Stimulated activated CD8-positive, alpha-beta memory T cell treated with anti-CD3 and anti-CD28 coated beads, Interleukin-2, amount 100 ng/mL, for 1 hour (primary cell): ENCODE measurements at places on chromosomes 5 and 9.

DNA sequence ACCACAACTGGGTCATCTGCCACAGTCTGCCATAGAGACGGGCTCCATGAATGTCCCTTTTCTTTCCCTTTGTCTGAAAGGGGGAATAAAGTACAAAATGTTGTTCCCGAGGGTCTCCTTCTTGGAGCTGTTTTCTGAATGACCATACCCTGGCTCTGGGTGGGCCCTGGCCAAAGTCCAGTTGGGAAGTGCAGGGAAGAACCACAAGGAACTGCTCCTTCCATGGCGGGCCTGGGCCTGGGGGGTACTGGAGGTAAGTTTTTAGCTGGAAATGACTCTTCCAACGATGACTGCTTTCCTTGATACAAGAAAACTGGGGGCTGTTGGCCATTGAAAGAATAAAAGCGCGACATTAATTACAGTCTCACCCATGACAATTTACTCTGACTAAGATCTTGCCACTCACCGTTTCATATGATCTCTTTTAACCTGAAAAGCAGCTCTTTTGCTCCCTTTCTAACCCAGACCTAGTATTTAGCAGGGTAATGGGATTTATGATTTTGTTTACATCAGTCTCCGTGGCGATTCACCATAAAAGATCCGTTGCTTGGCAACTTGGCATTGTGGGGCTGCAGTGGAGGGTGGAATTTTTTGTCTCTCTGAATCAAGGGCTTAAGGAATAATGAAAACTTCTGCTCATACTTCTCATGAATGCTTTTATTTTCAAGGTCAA is 89.2 kb upstream of the PTCH1 start:
- no peak for DNase-seq

- no peak for DNase-seq
Observed at GRCh38 chr9:26262421-26263107, 584.3 kb upstream of the TUSC1 start.

DNA sequence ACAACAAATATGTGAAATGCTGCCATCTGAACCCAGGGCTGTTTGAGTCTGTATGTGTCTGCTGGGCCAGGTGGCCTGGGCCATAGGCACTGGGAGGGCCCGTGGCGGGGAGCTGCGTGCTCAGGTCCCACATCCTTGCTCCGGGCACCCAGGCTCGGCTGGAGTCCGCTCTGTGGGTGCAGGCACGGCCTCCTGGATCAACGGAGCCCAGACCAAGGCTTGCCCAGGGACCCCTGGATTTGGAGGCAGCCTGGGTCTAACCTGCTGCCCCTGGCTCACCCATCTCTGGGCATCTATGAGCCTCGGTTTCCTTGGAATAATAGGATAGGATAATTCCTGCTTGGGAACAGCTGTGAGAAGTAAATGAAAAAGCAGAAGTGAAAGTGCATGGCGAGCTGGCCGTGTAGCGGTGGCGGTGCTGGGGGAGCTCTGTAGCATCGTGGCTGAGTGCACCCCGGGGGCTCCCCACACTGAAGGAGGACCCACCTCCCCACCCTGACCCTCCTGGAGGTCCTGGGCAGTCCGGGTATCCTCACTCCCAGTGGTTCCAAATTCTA is 1.2 kb downstream of the CDHR2 start:
- DNase-seq: no peak

GRCh38 chr9:99296291-99296951 is 74.3 kb downstream of the SEC61B start:
- no peak for DNase-seq

GRCh38 chr5:58544195-58544594 is 38.7 kb upstream of the RAB3C start:
- no peak for DNase-seq
